ENCODE measurements at places on chromosomes 2 and 18. TPM values are rescaled to one million over a fixed set of nuclear protein-coding genes. Genes with fewer than 3 reads are reported as not detected.
A peak's percentile ranks its signal among the peaks of the same experiment; 100 is the strongest.

DNA sequence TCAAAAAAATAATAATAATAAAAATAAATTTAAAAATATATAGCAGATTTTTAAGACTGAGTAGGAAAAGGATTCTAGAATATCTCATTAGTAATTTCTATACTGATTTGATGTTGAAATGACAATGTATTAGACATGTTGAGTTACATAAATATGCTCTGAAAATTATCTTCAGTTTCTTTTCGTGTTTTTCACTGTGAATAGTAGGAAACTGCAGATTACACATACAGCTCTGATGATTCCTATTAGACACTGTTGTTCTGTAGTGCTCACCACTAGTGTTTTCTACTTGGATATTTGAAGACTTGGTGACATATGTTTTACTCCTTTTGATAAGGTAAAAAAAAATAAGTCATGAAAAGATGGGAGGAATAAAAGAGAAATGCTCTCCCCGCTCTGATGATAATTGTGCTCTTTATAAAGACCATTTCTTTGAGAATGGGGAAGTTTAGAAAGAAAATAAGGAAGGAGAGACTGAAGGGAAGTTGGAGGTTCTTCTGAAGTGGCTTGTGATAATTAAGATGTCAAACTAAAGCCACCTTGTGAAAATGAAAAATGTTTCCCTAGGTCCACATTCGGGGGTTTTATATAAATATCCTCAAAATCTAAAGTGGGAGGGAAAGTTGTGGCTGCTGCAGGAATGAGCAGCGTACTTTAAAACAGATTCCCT is 52.9 kb downstream of the SLC9A2 start:
- no peak for DNase-seq

GRCh38 chr18:267380-267687 is 513 bp downstream of the THOC1 start:
- no peak for DNase-seq

DNA sequence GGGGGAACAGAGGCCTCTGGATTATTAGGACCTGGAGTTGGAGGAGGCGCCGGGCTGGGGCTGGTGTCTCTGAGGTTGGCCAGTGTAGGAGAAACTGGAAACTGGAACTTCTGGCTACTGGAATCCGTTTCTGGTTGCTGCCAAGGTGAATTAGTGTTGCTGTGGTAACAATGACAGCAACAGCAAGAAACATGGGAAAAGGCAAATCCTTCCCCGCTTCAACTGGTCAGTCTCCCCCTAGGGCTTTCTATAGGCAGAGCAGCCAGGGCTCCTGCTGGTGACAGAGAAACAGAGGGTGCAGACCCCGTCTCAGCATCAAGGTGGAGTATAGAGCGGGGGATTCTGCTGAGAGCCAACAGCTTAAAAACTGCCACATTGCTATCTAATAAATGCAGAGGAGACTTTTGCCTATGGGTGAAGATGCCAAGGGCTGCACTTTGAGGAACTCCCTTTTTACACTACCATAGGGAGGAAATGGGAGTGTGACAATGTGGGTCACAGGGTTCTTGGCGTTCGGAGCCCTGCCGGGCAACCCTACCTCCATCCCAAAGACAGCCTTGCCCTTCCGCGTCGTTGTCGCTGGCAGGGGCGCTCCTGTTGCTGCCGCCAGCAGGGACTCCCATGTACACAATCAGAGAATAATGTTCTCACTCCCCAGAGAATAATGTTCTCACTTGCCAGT is 81.4 kb upstream of the CABLES1 start:
- no peak for DNase-seq

DNA sequence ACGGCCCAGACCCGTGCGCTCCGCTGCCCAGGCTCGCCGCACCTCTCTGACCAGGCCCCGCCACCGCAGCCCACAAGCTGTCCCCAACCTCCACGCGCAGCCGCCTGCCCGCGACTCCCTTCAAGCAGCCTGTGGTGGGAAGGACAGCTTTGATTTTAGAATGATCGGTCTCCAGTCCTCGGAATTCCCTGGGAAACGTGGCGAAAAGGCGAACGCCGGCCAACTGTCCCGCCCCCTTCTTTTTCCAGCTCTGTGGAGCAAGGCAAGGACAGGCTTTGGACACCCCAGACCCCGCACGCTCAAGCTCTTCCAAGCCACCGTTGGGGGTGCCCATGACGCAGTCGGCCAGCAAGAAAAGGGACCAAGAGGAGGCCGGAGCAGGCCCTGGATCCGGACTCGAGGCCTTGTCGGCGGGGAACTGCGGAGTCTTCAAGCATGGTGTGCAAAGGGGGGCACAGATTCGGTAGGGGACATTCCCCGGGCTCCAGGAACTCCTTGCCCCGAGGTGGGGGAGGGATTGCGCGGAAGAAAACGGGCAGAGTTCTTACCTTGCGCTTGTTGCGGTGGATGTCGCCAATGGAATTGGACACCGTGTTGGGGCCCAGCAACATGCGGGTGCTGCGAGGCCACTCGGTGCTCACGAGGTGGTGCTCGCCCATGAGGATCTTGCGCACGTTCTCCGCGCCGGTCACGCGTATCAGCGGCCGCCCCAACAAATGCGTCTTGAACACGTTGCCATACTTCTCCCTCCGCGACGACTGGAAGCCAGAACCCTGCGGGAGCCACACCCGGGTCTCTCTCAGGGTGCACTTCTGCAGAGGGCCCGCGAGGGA is 4.0 kb downstream of the CYP26B1 start:
- DNase-seq: peak; percentile 10

GRCh38 chr2:137168552-137168951 is 403.2 kb downstream of the THSD7B start:
- DNase-seq: no peak

DNA sequence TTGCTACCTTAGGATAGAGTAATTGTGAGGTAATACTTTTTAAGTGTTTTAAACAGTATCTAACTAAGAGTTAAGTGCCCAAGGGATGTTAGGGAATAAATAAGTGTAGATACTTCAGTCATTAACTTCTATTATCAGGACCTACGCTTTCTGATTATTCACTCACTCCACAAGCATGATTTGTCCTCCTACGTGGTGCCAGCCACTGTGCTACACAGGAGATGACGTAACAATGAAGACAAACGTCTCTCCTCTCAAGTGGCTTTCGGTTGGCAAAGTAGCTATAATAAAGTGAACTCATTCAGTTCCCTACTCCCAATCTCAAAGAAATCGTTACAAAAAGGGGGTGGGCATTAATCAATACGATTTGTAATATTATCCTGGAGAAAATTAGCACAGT is 100.9 kb upstream of the SETBP1 start:
- DNase-seq: no peak

GRCh38 chr18:39681061-39681460 is 2115.5 kb upstream of the CELF4 start:
- no peak for DNase-seq

DNA sequence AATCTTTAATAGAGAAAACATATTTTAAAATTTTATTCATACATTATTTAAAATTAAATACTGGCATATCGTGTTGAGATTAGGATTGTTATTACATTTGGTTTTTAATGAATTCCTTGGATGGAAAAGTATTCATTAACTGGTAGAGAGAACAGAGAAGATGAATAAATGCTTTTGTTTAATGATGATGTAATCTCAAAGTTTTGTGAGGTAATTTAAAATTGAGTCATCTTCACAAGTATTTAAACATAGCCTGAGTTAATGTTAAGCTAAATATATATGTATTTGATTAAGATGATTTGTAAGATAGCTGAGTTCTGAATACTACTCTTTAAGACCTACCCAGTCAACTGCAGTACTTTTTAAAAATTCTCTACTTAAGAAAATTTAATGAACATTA is 713.4 kb upstream of the VRK2 start:
- DNase-seq: no peak

GRCh38 chr2:112665113-112665780 is 19.5 kb downstream of the SLC20A1 start:
- DNase-seq: no peak

DNA sequence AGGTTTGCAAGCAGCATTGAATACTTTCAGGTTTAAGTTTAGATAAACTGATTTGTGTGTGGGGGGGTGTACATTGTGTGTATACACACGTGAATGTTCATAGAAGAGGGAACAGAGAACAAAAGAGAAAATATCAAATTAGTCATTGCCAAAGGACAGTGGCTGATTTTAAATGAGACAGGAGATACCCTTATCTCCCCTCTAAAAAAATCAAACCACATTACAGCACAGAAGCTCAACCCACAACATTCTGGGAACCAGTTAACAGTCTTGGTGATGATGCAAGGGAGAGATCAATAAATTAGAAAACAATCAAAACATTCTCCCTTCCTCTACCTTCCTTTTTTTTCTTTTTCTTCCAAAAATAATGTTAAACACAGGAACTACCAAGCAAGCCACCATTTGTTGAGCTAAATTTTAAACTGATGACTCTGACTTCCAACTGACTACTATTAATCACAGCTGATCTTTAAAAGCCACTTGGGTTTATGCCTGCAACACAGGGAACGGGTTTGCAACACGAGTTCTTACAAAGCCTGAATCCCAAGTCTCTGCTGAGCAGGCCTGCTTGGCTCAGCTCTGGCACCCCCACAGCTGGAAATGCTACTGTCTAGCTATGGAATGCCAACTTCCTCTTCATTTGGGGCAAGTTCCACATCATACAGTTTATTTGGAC is 119.2 kb upstream of the ACVR1C start:
- no peak for DNase-seq

GRCh38 chr2:154688373-154688772 is 10.1 kb upstream of the KCNJ3 start:
- no peak for DNase-seq

DNA sequence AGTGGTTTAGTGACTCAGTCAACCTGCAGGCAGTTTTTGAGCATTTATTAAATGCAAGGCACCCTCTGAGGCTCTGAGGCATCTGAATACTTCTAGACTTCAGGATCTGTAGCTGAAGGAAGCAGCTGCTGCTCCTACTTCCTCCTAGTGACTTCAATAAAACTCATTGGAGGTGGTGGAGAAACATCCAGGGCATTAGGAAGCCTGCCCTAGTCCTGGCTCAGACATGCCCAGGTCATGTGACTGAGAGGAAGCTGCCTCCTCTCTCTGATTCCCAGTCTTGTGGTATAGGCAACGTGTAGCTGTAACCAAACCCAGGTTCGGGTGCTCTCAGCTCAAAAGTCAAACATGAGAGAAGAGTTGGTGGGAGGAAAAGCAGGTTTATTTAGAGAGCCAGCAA is 287.2 kb upstream of the GYPC start:
- no peak for DNase-seq

- DNase-seq: no peak
These were observed 139.9 kb upstream of the CXCR4 start for GRCh38 chr2:136257893-136258292.

GRCh38 chr2:210517264-210517663 is 39.1 kb upstream of the CPS1 start:
- no peak for DNase-seq

- DNase-seq: no peak
These were observed 81.0 kb downstream of the QPCT start for GRCh38 chr2:37425408-37425807.

DNA sequence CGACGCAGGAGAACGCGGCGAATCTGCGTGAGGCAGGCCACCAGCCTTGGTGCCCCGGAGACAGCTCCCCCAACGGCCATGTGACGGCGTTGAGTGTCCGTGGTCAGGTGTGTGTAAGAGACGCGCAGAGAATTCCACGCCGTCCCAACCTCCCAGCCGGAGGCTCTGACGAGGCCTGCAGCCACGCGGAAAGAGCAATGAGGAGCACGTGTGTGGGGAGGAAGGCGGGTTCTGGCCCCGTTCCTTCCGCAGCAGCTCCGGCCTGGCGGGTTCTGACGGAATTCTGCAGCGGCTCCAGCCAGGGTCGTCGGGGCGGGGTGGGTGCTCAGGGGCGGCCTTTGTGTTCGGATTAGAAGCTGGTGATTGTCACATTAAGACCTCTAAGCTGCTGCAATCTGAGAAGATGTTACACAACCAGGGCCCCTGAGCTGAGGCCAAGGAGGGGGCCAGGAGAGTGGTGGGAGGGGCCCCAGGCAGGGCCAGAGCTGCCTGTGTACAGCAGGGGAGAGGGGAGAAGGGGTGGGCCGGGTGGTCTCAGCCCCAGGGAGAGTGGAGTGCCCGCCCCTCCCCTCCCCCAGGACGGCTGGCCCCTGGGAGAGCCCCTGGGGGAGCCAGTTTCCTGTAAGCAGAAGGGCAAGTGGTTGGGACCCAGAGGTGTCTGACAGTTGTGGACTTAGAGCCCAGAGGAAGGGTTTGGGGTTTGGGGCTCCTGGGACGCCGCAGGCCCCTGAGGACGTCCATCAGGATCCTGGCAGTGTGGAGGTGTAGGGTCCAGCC is 5.1 kb upstream of the GAL3ST2 start:
- DNase-seq: peak; percentile 8

GRCh38 chr2:161725297-161725696 is 101.1 kb downstream of the SLC4A10 start:
- DNase-seq: no peak

GRCh38 chr2:26292646-26293045 is 47.9 kb downstream of the HADHB start:
- no peak for DNase-seq

- no peak for DNase-seq
These were observed 114.9 kb downstream of the ICOS start for GRCh38 chr2:204051476-204051875.

- DNase-seq: no peak
These were observed 52.5 kb upstream of the LTBP1 start for GRCh38 chr2:32894119-32894728.

- DNase-seq: no peak
These were observed 15.2 kb downstream of the ACVR2A start for GRCh38 chr2:147860009-147860408.

DNA sequence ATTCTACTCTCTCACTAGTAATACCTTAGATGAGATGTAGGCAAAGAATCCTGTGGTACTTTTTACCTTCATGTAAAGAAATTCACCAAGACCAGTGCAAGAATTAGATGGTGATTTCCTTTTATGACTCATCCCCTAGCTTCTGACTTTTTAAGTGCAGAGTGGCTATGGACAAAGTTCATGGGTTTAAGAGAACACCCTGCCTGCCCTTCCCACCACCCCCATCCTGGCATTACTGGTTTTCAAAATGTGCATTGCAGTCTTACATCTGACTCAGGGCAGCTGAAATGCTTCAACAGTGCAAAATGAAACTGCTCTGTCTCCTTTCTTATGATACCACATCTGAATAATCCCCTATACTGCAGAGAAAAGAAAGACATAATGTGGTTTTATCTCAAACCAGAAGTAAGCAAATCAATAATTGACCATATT is 22.6 kb downstream of the MAIP1 start:
- DNase-seq: peak; percentile 80

- DNase-seq: no peak
These were observed 4.1 kb downstream of the MYO1B start for GRCh38 chr2:191249156-191249813.

- no peak for DNase-seq
These were observed 122.9 kb upstream of the SALL3 start for GRCh38 chr18:78856569-78857313.

STEAP3 gene
- total RNA-seq: 0.17 TPM

ALPP gene
- total RNA-seq: not detected

BAZ2B gene
- 10.2 TPM for total RNA-seq

SLC5A7 gene
- total RNA-seq: not detected

MYO1B gene
- 15.6 TPM for total RNA-seq

DNAH6 gene
- 0.85 TPM for total RNA-seq

DYNAP gene
- not detected for total RNA-seq
